ENCODE measurements at places on chromosomes 7 and 10.

GRCh38 chr10:123559066-123559822, 106.9 kb upstream of the GPR26 start:
- peak; percentile 78 for DNase-seq

GRCh38 chr7:51304729-51305128, 11.9 kb downstream of the COBL start:
- DNase-seq = no peak

DNA sequence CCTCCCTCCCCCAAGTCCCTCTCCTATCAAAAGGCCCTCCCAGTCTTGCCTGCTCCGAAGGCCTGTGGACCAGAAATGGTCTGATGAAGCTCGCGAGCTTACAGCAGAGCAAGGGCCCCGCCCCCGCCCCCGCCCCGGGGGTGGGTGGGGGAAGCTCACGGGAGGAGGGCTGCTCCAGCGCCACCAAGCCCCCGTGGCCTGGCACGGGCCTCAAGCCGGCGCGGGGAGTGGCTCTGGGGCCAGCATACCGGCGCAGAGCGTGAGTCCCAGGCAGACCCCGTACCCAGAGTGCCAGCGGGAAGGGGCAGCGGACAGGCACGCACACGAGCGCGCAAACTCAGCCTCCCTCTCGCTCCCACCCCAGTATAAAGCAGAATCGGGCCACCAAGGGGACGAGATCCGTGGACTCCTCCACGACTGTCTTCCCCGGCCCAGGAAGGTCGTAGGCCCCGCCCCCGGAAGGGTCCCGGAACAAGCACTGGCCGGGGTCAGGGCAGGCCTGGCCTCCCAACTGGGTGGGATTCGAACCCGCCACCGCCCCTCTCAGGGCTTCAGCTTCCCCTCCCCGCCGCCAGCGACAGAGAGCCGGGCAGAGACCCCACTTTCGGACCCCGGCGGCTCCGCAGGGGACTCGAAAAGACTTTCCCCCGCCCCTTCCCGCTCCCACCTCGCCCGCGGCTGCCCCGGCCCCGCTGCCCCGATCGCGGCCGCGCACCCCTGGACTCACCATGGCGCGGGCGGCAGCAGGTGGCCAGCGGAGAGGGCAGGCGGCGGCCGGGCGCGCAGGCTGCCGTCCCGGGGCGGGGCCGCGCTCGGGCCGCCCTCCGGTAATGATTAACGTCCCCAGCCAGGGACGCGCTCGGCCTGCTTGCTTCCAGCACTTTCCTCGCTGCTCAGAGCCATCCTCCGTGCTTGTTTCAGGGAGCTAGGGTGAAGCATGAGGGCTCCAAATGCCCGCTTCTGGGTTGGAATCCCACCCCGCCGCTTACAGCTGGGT, at the start of gene PCBD1:
PCBD1 (minus strand) TSS at position 762 of the 997 bp plus-strand sequence; CDS start at position 730, 32 bp downstream.
- peak; percentile 81 for DNase-seq

DNA sequence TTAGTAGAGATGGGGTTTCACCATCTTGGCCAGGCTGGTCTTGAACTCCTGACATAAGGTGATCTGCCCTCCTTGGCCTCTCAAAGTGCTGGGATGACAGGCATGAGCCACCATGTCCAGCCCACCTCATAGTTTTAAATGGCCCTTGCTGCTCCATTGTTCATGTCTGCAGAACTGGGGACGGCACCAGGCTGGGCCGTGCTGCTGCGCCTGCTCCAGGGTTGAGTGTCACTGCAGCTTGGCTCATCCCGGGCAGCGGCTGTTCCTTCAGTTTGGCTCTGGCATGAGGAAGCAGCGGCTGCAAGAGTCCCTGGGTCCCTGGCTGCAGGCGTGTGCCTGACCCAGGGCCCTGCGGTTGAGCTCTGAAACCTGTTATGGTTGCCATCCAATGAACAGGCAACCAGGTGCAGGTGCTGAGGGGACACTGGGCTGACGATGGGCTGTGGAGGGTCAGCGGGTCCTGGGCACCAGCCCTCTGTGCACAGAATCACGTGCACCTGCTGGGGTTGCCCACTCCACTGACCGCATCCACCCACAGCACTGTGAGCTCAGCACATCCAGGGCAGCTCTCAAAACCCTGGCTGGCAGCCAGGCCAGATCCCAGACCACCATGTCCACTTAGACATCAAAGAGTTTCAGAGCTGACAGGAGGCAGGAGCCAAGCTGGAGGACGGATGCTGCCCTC, 70.2 kb upstream of the PPP2R2D start:
- no peak for DNase-seq

DNA sequence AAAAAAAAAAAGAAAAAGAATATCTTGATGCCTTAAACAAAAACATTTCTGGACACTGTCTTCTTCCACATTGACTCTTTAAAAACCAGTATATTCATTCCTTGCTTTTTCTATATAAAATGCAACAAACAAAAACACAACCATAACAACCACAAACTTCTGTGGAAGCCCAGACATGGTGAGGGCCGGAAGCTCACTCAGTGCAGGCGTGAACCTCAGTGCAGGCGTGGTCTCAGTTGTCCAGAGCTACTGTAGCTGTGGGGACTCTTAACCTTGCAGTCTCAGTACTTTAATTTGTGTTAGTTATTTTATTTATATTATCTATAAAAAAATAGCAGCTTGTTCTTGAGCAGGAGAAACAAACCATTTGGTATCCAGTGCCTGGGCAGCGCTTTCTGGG, 131.8 kb downstream of the DOCK1 start:
- DNase-seq = no peak

GRCh38 chr7:20541608-20542349, 73.7 kb upstream of the ABCB5 start:
- no peak for DNase-seq

- no peak for DNase-seq
Measured at GRCh38 chr7:99106821-99107241, 37.1 kb downstream of the SMURF1 start.

DNA sequence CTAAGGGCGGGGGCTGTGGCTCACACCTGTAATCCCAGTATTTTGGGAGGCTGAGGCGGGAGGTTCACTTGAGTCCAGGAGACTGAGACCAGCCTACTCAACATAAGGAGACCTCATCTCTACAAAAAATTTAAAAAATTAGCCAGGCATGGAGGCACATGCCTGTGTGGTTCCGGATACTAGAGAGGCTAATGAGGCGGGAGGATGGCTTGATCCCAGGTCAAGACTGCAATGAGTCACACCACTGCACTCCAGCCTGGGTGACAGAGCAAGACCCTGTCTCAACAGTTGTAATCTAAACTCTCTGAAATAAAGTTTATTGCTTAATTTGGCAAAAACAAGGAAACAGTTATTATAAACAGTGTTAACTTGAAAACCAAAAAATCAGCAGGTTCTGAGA, 123.3 kb downstream of the USP6NL start:
- no peak for DNase-seq

- no peak for DNase-seq
Measured at GRCh38 chr10:72889391-72889831, 4.1 kb upstream of the OIT3 start.

DNA sequence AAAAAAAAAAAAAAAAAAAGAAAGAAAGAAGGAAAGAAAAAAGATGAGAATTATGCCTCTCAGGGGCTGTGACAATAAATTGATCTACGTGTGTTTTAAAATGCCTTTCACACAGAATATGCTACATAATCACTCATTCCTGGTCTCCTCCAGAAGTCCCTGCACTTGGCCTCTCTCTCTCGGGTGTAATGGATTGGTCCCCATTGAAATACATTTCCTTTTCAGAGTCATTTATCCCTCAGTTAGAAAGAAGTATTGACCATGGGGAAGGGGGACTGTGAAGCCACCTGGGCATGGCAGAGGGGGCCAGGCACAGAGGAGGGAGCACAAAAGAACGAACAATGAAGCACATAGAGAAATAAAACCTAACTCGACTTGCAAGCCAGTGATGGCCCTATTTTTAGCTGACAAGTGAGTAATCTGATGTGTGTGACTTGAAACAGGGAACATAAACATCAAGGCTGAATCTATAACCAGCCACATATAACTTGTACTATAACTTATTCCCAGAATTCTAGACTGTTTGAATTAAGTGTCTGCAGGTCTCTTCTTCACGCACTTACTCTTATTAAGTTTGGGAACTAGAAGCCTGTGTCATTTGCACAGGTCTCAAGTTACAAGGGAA, 490.8 kb downstream of the KCNMA1 start:
- DNase-seq = no peak

- DNase-seq = no peak
Measured at GRCh38 chr10:11285171-11285570, 267.5 kb downstream of the CELF2 start.

GRCh38 chr10:74906611-74907198, 80.3 kb downstream of the KAT6B start:
- no peak for DNase-seq

DNA sequence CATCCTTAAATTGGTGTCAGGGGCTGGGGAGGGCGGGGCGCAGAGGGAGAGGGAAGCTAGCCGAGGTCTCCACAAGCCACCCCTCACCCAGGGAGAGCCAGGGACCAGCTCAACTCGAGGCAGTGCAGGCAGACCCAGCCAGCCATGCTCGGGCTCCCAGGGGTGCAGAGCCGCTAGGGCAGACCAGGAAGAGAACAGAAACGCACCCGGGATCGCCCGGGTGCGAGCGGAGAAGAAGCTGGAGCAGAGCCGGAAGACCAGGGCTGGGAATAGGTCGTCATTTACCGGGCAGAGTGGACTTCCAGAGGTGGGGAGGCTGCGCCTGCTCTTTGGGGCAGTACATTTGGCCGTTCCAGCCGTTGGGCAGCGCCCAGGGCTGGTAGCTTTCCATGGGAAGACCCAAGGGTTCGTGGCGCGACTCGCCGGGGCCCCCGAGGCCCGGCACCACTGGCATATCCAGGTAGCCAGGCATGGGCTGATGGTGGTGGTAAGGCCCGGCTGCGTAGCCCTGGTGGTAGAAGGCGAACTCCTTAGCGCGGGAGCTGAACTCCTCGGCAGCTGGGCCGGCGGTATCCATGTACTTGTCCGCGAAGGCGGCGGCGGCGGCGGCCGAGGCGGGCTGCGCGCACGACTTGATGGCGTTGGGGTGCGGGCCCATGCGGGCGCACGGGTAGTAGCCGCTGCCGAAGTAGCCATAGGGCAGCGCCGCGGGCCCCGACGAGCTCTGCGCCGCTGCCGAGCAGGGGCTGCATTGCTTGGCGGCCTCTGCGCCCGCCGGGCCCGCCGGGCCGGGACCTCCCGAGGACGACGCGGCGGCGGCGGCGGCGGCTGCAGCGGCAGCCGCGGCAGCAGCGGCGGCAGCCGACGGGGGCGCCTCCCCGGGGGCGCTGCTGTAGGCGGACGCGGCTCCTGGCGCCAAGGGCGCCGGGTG, 755 bp downstream of the HOXA13 start:
- DNase-seq = no peak

- no peak for DNase-seq
Measured at GRCh38 chr10:88525371-88526069, 57.6 kb downstream of the RNLS start.

DNA sequence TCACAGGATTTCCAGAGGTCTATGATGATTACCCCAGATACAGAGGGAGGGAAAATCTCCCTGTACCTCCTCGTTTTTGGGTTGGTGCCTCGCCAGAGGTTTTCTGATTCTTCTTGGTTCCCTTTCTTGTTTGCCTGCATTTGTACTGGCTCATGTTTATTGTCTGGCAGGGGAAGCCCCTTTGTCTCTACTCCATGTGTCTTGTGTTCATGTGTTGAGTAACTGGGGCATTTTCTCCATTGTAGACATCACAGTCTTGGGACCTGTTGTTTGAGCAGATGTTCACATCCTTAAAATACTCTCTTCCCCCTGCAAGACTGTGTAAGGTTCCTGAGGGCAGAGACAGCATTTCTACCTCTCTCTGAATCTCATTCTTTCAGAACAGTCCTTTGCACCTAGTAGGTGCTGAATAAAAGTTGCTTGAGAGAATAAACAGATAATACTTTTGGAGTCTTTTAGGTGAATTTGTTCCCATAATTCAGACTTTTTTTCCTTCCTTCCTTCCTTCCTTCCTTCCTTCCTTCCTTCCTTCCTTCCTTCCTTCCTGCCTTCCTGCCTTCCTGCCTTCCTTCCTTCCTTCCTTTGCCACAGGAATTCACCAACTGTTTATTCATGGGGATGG, 25.1 kb downstream of the CDK14 start:
- DNase-seq = no peak

DNA sequence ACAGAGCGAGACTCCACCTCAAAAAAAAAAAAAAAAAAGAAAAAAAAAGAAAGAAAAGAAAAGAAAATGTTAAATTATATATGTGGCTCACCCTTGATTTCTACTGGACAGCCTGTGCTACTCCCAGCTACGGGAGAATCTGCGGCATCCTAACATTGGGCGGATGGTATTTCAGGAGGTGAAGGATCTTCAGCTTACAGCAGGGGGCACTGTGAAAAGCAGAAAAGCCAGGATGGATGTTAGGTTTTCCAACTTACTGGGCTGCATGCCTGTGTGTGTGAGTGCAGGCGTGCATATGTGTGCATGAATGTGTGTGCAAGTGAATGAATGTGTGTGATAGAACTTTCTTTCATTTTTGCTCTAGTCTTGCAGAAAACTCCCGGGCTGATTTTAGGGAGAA, 1066.5 kb downstream of the TYW1 start:
- no peak for DNase-seq

Measured in NCI-H1436 (cell line).